ENCODE measurements at places on chromosomes 3 and 15. TPM values are rescaled to one million over a fixed set of nuclear protein-coding genes. Genes with fewer than 3 reads are reported as not detected.

DNA sequence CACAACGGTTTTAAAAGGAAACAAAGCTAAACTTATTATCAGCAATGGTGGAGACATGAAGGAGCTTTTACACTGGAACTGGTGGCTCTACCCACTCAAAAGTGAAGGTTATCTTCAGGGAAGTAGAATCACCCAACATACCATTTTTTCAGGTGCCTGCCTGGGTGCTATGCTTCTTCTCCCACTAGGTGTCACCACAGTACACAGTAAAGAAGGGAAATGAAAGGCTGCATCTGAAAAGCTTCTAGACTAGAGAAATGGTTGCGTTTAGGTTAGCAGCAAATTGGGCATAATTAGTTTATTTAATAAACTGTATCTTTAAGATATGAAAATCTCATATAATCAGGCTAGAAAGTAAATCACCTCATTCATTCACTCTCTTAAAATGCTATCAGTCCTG lies 47.0 kb upstream of the SELENOK start:
- DNase-seq: no peak

GRCh38 chr3:110530902-110531301 lies 540.7 kb upstream of the NECTIN3 start:
- no peak for DNase-seq

DNA sequence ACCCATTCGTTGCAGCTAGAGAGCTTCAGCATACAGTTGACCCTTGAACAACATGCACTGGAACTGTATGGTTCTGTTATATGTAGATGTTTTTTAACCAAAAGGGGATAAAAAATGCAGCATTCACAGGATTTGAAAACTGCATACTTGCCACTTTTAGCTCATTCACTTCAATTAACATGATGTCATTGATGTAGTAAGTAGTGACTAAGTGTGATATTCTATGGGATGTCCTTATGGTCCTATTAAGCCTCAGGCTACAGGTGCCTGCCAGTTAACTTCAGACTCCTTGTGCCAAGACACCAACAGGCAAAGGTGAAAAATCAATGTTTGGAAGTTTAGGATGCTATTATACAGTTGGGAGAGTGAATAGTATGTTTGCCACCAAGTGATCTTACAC lies 553.6 kb upstream of the NECTIN3 start:
- DNase-seq: no peak

- DNase-seq: no peak
Observed at GRCh38 chr3:112407214-112407887, 74.4 kb downstream of the CD200 start.

DNA sequence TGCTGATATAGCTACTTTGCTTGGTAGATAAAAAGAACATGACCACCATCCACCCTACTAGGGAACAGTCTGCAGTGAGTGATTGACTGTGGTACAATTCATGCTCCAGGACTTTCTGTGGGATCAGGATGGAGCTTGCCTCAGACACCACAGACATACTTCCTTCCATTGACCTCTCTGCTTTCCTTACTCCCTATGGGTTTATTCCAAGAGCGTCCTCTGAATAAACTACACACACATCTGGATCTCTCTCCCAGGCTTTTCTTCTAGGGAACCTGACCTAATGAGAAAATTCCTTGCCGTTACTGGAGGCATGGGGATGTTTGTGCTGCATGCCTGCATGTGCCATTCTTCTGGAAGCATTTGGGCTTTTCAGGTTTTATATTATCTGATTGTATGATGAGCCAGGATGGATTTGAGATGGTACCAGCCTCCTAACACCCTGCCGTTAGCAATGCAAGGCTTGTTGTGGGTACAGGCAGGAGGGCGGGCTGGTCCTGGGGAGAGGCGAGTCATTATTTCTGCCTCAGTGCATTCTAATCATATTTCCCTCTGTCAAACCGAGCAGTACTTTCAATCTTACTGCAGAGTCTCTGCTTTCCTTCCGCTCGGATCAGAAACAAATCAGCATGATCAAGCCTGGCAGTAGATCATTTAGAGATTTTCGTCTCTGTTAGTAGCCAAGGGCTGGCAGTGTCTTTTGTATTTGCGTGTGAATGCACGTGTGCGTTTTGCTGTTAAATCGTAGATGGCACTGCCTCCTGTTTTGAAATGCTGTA lies 279.2 kb downstream of the PDCD6IP start:
- no peak for DNase-seq

Gene SLC12A1
- not detected for total RNA-seq

Gene CCDC33
- total RNA-seq: not detected
